Left hindlimb (tissue), 1 donor: ENCODE measurements at places on chromosomes 7 and 10.

DNA sequence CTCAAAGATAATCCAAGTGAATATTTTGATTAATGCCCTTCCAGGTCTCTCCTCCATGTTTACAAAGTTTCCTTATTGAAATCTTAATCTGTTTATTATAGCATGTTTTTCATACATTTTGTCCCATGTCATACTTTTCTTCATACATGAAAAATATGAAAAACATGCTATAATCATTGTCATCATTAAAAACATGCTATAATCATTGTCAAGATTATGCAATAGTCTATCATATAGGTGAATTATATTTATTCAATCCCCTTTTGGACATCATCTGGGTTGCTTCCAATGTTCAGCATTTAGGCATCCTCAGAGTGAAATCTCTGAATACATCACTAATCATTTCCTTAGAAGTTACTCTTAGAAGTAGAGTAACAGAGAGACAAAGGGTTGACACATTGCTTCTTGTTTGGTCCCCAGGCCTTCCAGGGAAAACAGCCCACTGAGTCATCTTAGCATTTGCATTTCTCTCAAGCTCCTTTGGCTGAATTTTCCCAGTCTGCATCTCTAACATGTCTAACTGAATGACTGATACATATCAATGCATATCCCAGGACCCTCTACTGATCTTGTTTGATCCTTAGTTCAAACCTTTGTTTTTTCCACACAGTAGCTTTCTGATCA, 87.0 kb downstream of the SGMS1 start:
- no peak for DNase-seq

GRCh38 chr10:28774051-28774995, 97.0 kb downstream of the BAMBI start:
- DNase-seq: no peak

GRCh38 chr7:100483090-100483721, 521 bp upstream of the NYAP1 start:
- DNase-seq: peak; percentile 78

GRCh38 chr7:4706384-4707216, 24.5 kb downstream of the FOXK1 start:
- DNase-seq: no peak

DNA sequence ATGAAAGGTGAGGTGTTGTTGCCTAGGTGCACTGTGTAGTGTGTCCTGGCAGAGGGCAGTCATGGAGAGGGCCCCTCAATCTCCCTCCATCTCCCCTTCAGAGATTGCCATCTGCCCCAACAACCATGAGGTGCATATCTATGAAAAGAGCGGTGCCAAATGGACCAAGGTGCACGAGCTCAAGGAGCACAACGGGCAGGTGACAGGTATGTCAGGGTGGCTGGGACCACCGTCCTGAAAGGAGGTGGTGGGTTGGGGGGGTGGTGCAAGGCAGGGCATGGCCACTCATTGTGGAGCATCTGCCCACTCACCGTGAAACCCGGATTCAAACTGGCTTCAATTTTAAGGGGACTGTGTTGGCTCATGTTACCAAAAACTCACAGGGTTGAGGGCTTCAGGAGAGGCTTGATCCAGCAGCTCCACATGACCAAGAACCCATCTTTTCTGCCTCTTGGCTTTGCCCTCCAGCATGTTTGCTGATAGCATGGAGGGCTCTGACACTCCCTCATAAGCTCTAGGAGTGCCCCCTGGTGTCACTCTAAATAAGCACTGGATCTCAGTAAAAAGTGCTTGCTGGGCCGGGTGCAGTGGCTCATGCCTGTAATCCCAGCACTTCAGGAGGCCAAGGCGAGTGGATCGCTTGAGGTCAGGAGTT, 12.2 kb downstream of the ARPC1B start:
- DNase-seq: no peak

DNA sequence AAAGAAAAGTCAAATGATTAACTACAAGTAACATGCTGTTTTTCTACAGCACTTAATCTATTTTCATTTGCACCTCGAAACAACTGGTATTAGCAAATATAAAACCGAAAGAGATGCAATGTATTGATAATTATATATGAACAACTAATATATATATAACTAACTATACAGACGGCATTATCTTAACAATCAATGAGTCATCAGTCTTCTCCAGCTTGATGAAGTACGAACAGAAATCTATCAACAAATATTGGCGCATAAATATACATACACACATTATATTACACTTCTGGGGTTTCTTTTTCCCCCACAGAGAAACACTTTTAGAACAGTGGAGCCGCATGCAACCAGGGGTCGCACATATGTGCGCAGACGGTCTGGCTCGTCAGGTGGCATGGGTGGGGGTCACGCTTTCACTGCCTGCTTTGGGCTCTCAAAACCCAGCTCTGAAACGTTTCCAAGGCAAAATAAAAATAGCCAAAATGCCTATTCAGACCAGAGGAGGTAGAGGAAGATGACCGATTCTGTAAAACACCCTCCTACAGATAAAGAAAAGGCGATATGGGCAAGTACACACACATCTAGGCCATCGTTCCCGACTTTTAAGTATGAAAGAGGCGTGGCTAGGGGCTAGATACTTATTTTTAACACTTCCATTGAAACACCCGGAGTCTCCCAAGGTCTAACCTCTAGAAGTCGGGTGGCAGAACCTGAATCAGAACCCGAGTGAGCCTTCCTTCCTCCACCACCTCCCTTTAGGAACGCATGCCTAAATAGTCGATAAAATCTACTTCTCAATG, 1.7 kb downstream of the ARHGAP12 start:
- no peak for DNase-seq

GRCh38 chr7:42947521-42947920, 15.3 kb downstream of the MRPL32 start:
- no peak for DNase-seq

DNA sequence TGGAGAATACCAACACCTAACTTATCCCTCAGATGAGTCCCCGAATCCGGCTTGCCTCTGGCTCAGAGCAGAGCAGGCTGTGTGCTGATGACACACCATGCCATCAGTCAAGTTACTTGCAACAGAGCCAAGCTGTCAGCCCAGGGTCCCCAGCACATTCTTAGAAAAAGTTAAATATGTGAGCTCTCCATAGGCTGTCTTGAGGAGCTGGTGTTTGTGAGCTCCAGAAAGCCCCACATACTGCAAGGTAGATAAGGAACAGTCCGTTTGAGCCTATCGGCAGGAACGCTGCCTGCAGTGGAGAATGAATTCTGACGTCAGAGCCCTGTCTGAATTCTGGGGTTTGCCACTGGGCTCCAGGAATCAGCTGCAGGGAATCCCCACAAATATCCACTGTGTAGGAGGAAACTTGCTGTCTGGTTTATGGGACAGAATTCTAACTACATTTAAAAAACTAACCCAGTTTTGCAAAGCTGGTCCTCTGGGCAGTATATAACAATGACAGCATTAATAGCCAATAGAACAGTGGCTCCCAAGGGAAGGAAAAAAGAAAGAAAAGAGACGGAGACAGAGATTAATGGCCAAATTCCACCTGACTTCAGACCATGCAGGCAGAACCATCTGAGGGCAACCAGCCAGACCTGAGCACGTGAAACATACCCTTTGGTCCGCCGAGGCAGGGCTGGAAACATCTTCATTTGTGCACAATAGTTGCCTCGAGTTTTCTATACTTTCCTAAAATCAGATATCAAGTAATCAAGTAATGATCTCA, 3.6 kb downstream of the SFXN4 start:
- no peak for DNase-seq

GRCh38 chr7:80654887-80655340, 16.5 kb downstream of the CD36 start:
- DNase-seq: no peak

GRCh38 chr7:157851501-157852067, 514.8 kb downstream of the DNAJB6 start:
- peak; percentile 62 for DNase-seq

DNA sequence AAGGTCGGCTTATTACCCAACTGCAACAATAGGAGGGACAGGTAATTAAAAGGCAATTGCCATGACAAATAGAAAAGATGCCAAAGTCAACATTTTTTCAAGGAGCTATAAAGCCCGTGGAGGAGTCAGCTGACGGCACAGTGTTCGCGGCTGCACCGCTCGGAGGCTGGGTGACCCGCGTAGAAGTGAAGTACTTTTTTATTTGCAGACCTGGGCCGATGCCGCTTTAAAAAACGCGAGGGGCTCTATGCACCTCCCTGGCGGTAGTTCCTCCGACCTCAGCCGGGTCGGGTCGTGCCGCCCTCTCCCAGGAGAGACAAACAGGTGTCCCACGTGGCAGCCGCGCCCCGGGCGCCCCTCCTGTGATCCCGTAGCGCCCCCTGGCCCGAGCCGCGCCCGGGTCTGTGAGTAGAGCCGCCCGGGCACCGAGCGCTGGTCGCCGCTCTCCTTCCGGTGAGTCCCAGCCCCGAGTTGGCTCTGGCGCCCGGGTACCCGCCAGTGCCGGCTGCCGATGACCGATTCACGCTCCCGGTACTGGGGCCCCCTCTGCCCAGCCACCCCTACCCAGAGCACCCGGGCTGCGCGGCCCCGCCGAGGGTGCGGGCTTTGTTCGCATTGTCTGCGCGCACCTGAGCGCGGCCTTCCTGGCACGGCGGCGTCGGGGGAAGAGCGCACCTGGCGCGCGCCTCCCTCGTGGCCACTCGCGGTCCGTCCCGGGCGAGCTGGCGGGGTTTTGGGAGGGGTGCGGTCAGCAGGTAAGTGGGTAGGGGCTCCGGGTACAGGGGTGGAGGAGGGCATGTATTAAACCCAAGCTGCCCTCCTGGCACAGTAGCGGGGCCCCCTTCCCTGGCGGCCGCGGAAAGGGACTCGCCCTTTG, at the start of gene VWA2:
Gene VWA2 (plus strand): TSS at position 138 of the 877 bp plus-strand sequence. CDS start 9,460 bp downstream, outside the sequence.
- DNase-seq: no peak

DNA sequence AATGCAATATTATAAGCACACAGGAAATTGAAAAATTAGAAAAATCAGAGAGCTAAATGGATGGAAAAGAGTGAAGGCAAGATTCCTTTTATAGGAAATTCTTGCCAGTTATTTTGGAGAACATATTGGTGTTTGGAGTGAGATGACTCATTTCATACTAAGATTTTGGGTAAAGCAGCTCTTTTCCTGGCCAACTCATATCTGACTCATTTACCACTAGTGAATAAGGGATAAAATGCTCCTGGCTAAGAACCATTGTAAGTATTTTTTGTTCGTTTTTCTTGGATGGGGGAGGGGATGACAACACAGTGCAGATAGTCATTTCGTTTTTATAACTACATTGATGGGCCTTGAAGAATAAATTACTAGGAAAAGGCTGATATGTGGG, 139.3 kb downstream of the TWIST1 start:
- DNase-seq: no peak

GRCh38 chr10:121337427-121337826, 260.8 kb downstream of the FGFR2 start:
- DNase-seq: no peak

GRCh38 chr7:46604241-46604661, 683.2 kb upstream of the IGFBP3 start:
- DNase-seq: no peak

DNA sequence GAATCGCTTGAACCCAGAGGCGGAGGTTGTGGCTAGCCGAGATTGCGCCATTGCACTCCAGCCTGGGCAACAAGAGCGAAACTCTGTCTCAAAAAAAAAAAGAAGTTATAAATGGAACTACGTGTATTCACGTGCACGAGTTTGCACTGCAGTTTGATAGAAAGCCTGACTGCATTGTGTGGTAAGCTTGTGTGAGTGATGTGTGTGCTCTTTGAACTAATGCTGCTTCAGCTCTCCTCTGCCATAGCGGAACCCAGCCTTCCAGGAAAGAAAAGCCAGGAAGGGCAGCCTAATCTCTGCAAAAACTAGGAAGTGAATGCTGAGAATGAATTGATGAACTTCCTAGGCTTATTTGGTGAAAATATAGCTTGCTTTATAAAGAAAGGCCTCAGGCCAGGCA, 15.6 kb upstream of the MKRN1 start:
- DNase-seq: no peak

DNA sequence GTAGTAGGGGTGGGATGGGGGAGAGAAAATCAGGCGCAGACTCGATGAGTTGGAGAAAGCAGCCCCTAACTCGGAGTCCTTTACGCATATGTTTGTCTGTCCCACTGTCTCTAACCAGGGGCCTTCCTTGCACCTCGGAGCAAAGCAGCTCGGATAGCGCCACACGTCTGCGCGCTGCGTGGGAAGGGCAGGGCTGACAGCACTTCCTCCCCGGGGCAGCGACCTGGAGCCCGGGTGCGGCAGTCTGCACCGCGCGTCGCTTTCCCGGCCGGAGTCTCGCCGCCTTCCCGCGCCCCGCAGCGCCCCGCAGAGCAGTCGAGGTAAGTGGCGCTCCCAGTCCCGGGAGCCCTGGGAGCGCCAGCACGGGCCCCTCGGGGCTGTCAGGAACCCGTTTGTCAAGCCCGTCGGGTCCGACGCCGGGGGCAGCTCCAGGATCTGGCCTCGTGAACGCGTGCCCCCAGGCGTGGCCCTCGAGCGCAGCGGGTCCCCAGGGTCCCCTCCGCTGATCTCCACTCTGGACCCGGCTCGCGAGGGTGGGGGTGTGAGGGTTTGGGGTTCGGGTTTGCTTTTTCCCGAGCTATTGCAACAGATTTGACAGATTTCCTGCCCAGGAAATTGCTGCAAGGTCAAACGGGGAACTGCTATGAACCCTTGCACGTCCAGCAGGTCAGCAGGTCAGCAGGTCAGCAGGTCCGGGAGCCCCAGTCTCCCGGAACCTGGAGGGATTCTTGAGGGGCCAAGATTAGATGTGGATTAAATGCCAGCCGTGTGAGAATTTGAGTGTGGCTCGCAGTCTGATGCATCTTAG, 597 bp downstream of the APBB1IP start:
- DNase-seq: no peak

DNA sequence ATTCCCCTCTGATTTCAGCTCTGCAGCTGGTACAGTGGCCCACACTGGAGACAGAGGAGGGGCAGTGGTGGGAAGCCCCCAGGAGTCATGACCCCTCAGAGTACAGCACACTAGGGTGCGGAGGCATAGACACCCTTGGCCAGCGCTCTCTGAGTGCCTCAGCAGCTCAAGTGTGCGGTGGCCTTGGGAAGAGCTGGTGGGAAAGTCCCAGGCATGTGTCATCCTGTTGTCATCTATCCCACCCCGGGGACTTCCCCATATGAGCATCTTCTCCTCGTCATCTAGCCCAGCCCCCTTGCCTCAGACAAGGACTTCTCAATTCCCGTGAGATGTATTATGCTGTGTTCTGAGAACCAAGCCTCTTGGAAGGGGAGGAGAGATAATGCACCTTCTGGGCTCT, 15.6 kb upstream of the PPIF start:
- peak; percentile 30 for DNase-seq

- no peak for DNase-seq
Observed at GRCh38 chr7:12647364-12648219, 39.8 kb upstream of the ARL4A start.

- DNase-seq: no peak
Observed at GRCh38 chr7:41445946-41446345, 256.9 kb downstream of the INHBA start.

DNA sequence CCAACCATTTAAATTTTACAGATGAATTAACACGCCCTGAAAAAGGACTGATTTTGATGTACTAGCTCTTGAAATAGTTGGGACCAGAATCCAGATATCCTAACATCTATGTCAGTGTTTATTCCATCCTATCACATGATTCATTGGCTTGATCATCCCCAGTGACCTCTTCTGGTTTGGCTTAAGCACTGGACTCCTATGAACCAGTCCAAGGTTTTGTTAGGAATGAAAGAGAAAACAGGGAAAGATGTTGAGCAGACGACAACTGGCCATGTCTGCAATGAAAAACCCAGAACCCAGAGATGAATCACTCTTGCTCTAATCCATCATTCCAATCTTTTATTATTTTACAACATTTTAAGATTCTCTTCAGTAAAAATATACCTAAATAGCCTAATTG, 1080.9 kb downstream of the SORCS1 start:
- DNase-seq: no peak
